ENCODE measurements at places on chromosomes 11 and 22.
A peak's percentile ranks its signal among the peaks of the same experiment; 100 is the strongest.

DNA sequence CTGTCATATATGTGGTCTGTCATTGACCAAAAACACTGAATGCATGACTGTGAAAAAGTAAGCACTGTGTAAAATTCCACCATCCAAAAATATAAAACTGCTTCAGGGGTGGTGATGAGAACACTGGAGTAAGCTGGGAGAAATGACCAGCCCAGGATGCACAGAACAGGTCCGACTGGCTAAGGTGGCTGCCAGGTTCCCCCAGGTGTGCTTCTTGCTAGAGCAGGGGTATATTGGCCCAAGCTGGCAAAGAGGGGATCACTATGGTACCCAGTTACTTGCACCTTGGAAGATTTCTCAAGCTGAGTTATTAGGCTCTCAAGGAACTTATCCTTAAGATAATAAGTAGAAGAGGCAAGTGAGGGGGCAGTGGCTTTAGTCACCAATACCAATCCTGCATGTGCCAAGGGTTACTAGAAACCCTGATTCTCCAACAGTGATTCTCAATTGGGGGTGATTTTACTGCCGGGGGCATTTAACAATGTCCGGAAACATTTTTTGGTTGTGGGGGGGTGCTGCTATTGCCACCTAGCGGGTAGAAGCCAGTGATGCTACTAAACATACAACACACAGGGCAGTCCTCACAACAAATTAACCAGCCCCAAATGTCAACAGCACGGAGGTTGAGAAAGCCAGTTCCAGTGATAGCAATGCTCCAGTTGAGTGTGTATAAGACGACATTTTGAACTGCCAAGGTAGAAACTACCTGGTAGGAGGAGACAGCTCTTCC lies 15.7 kb downstream of the SNU13 start:
- no peak for ATAC-seq

- ATAC-seq: no peak
Measured at GRCh38 chr11:43954241-43954640, 11.8 kb downstream of the C11orf96 start.

- peak; percentile 78 for ATAC-seq
Measured at GRCh38 chr22:23786752-23787599, at the start of gene SMARCB1. Gene SMARCB1 (plus strand): TSS chr22:23786966. CDS start chr22:23787170, 204 bp downstream.

GRCh38 chr11:104625246-104625645 lies 273.0 kb downstream of the CASP12 start:
- ATAC-seq: no peak

GRCh38 chr11:16986434-16987204 lies 27.6 kb downstream of the PLEKHA7 start:
- no peak for ATAC-seq

- peak; percentile 51 for ATAC-seq
Measured at GRCh38 chr11:86818462-86819192, 18.3 kb downstream of the PRSS23 start.

GRCh38 chr11:112963368-112963955 lies 2.2 kb downstream of the NCAM1 start:
- ATAC-seq: peak; percentile 45

- ATAC-seq: peak; percentile 90
Measured at GRCh38 chr22:30396871-30397655, at the start of gene SEC14L2. Gene SEC14L2 (plus strand): TSS chr22:30397018. CDS start chr22:30397117, 99 bp downstream.

- no peak for ATAC-seq
Measured at GRCh38 chr11:17547051-17547577, at the start of gene OTOG. Gene OTOG (plus strand): TSS chr11:17547259. CDS start chr11:17547373, 114 bp downstream.

GRCh38 chr11:86551288-86552092 lies 120.9 kb downstream of the ME3 start:
- ATAC-seq: peak; percentile 81

GRCh38 chr11:130436171-130436570 lies 7.8 kb upstream of the ADAMTS8 start:
- no peak for ATAC-seq

- ATAC-seq: no peak
Measured at GRCh38 chr11:19849947-19850593, 137.4 kb downstream of the NAV2 start.

DNA sequence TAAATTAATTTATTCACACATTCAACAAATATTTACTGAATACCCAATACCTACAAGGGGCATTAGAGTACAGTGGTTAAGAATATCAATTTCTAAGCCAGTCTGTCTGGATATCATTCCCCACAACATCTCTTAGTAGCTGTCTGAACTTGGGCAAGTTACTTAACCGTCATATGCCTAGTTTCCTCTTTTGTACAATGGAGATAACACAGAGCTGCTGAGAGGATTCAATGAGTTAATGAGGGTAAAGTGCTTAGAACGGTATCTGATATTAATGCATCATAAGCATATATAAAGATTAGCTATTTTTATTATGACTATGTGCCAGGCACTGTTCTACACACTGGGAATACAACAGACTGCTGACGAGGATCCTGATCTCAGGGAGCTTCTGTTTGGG lies 116.4 kb downstream of the APOL5 start:
- ATAC-seq: no peak

DNA sequence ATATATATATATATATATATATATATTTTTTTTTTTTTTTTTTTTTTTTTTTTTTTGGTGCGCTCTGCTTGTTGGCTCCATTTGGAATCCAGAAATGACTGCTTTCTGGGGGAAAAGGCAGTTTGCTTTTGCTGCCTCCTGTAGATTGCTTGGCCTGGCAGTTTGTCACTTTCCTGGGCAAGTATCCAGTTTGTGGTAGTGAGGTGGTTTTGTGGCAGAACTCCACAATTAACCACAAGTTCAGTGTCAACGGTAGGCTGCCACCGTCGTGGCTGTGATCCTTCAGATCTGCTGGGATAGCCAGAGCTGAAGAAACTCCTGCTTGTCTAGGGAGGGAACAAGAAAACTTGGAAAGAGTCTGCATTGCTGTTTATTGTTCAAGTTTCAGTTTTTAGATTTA lies 5.0 kb upstream of the PDE3B start:
- no peak for ATAC-seq

- ATAC-seq: no peak
Measured at GRCh38 chr11:33910296-33910957, 18.6 kb upstream of the LMO2 start.

GRCh38 chr11:70670676-70671034 lies 272.3 kb downstream of the CTTN start:
- no peak for ATAC-seq

DNA sequence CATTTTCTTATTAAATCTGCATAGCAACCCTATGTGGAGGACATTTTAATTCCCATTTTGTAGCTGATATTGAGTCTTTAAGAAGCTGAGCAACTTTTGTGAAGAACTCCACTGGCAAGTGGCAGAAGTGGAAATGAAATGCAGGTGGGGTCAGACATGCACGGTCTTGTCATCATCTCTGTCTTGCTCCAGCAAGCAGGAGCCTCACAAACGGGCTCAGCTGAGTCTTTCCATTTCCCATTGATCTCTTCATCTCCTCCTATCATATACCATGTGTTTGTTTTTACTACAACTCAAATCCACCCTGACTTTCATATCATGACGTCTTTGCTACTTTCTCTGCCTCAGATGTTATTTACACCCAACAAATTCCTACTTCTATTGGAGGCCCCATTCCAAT lies 97.9 kb upstream of the TENM4 start:
- ATAC-seq: no peak

- ATAC-seq: no peak
Measured at GRCh38 chr22:24440718-24441405, 13.5 kb downstream of the ADORA2A start.

DNA sequence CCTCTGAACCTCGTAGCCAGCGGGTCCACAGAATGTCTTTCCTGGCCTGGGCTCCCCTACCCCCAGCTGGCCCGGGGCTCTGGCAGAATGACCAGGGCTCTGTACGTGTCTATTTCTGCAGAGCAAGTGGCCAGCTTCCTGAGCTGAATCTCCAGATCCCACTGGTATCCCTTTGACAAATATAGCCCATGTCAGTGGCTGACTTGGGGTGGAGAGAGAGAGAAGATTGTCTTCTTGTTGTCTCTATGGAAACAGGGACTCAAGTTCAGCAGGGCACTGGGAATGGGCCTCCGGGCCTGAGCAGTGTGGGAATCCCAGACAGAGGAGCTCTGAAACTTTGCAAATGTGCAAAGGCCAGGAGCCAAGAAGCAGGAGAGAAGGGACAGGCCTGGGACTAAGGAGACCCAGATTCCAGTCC lies 33.9 kb downstream of the ANO1 start:
- peak; percentile 18 for ATAC-seq

GRCh38 chr11:115587718-115588342 lies 83.6 kb upstream of the CADM1 start:
- no peak for ATAC-seq

DNA sequence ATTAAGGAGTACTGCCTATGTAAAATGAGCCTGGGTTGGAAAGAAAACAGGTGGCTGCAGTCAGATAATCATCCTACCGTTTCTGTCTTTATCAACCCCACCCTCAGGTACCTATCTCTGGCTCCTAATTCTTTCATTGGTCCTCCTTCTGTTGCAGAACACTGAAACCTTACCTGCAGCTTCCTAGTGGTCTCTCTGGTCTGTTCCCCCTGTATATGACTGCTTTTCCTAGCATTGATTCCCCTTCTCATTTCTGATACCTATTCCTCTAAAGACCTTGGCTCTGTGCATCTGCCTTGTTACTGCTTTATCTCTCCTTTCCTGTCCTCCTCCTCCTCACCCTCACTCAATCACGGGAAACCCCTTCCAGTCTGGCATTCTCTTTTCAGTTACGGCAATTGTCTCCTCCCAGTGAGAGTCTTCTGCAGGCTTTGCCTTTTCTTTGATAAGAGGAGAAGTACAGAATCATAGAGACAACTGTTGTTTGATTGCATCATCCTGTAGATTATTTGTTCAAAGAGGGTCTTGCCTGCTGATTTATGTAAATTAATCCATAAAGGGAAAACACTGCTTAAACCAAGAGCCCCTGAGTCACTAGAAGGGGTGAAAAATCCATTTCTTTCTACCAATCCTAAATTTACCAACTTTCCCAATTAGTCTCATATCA lies 301.2 kb downstream of the AASDHPPT start:
- no peak for ATAC-seq

DNA sequence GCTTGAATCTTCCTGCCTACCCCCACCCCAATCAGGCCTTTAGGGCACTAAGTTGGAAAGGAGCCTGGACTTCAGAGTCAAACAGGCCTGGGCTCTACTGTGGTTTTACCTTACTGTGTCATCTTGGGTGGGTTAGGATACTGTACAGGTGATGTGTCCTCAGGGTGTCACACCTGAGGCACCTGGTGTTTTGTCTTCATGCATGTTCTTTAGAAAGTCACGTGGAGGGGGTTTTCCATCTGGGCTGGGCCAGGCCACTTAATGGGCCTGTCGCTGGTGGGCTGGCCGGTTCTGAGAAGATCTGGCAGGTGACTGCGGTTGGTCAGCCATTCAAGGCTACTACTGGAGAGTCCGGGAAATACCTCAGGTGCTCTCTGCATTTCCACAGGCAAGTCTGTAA lies 92.6 kb downstream of the SWAP70 start:
- ATAC-seq: no peak

- ATAC-seq: peak; percentile 83
Measured at GRCh38 chr11:104668797-104669463, 229.3 kb downstream of the CASP12 start.

DNA sequence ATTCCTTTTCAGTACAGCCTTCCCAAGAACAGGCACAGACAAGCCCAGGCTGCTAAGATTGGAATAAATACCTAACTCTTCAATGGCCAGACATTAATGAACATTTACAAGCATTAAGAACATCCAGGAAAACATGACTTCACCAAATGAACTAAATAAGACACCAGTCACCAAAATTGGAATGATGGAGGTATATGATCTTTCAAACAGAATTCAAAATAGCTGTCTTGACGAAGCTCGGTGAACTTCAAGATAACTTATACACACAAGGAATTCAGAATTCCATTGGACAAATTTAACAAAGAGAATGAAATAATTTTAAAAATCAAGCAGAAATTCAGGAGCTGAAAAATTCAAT lies 16.4 kb upstream of the DDX10 start:
- ATAC-seq: no peak

GRCh38 chr22:31339148-31339832 lies 6.9 kb downstream of the PATZ1 start:
- ATAC-seq: no peak

- ATAC-seq: no peak
Measured at GRCh38 chr11:64656862-64657261, 65.8 kb downstream of the SLC22A12 start.

- peak; percentile 10 for ATAC-seq
Measured at GRCh38 chr11:46674463-46675287, 25.7 kb downstream of the ARHGAP1 start.

- ATAC-seq: no peak
Measured at GRCh38 chr22:17117890-17118289, 3.3 kb downstream of the TMEM121B start.

DNA sequence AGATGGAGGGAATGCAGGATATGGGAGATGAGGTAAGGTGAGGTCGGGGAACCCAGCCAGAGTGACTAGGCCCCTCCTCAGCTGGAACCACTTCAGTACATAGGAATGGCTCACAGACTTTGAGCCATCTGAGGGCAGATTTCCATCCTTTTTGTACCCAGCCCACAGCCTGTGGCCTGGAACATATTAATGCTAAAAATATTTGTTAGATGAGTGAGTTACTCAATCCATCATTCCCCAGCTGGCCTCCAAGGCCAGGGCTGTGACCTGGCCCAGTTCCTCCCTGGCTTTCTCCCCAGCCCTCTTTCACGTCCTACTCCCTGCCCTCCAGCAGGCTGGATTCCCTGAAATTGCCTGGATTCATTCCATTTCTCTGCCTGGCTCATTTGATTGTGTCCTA lies 57.2 kb upstream of the PRDM11 start:
- ATAC-seq: peak; percentile 72

DNA sequence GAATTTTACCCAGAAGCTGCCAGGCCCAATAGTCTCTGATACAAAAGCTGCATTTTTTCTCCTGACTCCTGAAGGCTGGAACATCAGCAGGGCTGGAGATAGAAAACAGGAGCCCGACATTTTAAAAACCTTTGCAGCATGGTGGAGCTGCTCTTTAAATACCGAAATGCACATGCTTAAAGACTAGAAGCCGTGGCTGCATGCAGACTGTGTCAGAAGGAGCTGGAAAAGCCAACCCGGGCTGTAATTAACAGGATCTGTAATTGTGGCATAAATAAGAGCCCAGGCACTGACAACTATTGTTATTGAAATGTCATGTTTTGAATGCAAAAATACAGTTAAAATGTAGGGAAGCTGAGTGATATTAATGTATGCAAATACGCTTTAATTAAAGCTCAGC lies 304.9 kb upstream of the PLET1 start:
- ATAC-seq: no peak

GRCh38 chr11:41437006-41437490 lies 22.4 kb downstream of the LRRC4C start:
- ATAC-seq: no peak

GRCh38 chr11:96149743-96150555 lies 193.0 kb downstream of the MAML2 start:
- peak; percentile 46 for ATAC-seq

- no peak for ATAC-seq
Measured at GRCh38 chr11:114426280-114426679, 13.0 kb upstream of the REXO2 start.

GRCh38 chr11:5610446-5610845 lies 14.0 kb downstream of the TRIM6 start:
- ATAC-seq: no peak

Measured in SK-N-SH treated with all-trans-retinoic acid at 6 μM for 48 hours (cell line).